ENCODE measurements at places on chromosomes 2 and 18.

DNA sequence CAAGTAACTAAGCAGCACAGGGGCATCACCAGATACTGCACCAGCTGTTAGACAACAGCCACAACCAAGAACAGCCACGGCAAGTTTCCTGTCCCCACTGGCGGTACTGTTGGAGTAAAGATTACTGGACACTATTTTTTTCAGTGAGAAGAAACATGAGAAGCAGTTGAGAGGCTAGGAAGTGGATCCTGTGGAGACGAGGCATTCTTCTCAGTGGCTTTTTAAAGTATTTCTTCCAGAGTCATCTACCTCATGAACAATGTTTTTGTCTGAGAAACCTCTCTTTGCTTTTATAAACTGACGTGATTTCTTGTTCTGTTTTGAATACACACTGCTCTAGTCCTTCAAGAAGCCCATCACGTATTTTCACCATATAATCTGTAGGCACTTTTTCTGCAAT, 18.8 kb downstream of the TM4SF20 start:
- DNase-seq = no peak

DNA sequence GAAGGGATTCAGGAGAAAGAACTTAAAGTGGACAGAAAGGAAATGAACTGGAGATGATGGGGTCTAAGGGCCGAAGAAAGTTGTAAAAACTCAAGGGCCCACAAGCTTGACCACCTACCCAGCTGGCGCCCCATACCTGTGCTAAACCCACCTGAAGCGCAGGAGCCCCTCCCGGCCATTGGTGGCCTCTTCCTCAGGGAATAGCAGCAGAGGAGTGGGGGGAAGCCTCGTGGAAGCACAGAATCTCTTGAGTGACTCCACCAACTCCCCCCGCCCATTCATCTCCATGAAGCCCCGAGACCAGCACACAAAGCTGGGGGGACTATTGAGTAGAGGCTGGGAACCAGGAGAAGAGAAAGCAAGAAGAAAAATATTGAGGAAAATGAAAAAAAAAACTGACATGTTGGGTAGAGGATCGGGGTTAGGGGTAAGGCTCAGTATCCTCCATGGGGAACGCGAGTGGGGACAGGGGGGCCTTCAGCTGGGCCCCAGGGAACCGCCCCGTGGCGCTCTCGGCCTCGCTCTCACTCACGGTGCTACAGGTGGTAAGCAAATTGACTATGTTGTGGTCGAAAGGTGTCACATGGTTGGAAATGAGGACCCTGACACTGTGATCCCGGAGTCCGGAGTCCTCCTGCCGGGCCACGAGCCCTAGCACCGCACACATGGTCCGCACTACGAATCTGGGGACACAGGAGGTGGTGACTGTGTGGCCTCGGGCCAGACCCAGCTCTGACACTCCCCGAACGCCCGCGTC, 728 bp downstream of the AUP1 start:
- no peak for DNase-seq

GRCh38 chr18:34734056-34734455, 24.0 kb downstream of the DTNA start:
- DNase-seq = no peak

GRCh38 chr2:201793631-201794030, 12.7 kb upstream of the CDK15 start:
- DNase-seq = no peak

DNA sequence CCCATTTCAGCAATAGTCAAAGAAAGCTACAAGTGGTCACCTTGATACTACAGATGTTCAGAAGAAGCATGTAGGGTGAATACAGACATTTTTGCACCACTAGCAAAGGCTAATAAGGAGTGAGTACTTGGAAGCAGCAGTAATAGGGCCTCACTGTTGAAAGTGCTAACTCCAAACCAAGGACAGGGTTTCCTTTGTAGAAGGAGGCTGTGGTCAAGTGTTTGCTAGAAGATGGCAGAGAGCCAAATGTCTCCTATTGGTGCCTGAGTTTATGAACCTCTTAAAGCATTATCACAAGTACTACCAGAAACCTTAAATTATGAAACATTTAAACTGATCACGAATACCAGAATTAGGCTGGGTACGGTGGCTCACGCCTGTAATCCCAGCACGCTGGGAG, 308.1 kb downstream of the ZEB2 start:
- DNase-seq = no peak

DNA sequence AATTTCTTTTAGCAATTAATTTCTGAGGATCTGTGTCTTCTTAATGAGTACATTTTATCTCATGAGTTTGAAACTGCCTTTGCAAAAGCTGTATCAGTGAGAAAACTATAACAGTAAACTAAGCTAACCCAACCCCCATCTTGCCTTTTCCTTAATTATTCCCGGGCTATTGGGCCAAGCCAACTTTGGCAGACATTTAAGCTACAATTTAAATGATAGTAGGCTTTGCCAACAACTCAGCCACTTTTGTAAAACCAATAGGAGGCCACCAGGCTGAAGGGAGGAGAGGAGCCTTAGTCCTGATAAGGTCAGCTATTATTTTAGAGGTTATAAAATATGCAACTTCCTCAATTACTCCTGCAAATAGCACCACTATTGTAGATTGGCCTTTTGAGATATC, 218.0 kb upstream of the KCNJ3 start:
- no peak for DNase-seq

DNA sequence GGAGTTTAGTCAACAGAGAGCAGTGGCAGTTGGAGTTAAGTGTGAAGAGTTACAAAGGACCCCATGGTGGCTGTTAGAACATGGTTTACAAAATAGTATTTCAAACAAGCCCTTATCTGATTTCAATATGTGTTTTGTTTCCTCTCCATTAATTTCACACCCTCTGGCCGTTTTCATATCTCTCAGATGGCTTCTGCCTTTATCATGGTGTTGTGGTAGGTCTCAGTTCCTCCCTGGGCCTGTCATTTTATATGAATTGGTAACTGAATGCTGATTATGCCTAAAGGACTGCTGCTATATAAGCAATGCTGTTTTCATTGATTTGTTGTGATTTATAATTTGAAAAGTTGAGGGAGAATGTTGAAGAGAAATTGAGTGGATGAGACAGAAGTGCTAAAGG, 686.7 kb downstream of the NYAP2 start:
- no peak for DNase-seq

- no peak for DNase-seq
Measured at GRCh38 chr2:55311444-55311870, 42.4 kb upstream of the MTIF2 start.

DNA sequence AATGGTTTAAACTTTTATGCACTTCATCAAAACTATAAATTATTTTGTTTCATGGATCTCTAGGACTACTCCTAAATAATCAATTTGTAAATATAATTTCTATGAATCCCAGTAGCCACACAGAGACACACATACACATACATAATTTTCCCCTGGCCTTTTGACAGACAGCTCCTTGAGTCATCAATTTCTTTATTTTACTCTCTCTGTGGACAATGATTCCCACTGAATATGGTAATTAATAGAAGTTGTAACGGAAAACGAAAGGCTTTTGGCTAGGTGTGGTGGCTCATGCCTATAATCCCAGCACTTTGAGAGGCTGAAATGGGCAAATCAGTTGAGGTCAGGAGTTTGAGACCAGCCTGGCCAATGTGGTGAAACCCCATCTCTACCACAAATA, 235.1 kb downstream of the EPHA4 start:
- DNase-seq = no peak

DNA sequence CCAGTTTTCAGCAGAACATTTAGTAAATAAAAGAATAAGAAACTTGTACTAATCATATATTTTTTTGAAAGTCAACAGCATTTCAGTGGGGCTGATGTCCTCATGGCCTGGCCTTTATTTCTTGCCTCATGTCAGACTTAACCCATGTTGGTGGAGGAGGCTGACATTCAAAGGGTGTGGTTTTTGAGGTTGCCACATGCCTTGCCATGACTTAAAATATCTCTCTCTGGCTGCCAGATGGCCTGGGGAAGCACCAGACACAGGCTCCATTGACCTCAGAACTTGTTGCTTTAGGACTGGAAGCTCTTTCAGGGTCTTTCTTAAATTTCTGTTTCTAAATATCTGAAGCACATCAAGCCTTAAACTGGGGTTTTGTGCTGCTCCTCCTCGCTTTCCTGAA, 32.5 kb upstream of the CD28 start:
- no peak for DNase-seq

DNA sequence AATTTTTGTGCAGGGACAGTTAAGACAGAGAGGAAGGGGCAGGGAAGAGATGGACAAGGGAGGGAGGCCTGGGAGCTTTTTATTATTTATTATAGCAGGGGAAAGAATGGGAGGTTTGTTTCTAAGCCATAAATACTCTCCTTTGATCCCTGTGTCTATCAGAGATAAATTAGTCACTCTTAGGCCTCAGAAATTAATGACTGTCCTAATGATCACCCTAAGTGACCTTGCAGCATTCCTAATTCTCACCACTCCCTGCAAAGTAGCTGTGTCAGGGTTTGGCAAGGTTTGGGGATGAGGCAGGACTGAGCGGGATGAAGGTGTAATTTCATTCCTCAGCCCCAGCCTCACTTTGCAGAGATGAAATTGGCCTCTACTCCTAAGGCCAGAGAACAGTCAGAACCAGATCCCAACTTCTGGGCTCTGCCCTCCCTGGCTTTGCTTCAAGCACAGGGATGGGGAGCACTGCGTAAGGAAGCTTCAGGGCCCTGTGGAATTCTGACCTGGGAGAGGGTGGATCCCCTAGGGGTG, 95.0 kb downstream of the TMEM17 start:
- no peak for DNase-seq

DNA sequence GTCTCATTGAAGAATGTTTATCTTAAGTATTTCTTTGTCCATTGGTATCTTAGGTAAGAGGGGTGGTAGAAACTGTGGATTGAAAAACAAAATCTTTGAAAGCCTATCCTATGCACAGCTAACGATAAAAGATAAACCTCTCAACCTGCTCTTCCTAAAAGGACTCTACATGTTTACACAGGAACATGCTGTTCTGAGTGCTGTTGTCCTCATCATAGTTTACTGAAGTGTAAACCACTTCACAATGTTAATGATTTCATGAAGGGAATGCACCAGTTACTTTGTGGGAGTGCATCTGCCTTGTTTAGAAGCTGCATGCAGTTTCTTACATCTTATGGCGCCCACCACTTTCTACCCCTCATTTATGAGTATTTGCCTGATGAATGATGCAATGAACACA, 1.2 kb downstream of the ACMSD start:
- DNase-seq = no peak

DNA sequence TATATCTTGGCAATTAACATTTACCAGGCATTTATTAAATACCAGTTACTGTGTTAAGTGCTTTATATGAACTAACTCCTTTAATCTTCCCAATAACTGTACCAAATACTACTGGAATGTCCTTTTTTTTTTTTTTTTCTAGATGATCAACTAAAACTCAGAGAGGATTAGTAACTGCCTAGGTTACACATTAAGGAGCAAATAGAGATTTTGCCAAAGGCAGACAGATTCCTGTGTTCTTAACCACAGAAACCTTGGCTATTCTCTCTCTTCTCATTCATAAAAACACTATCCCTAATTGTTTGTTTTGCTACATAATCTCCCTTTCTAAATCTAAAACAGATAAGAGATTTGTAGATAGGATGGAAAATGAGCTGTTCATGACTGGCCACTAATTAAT, 13.3 kb downstream of the DHX57 start:
- no peak for DNase-seq

GRCh38 chr2:220348206-220348605, 720.8 kb downstream of the SLC4A3 start:
- no peak for DNase-seq

DNA sequence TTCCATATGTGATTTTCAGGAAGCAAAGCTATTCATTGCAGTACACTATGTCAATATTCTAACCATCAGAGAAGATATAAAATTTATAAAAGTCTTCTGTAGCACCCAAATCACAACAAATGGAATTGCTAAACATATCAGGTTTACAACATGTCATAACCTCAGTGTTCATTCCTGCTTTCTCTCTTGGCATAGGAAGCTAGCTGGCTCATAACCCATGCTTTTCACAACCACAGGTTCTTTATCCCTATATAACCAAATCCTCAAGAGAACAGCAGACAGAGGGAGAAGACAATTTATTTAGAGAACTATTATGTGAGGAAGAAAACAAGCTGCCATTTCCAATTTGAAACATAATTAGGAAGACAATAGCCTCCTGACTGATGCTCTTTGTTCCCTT, 997.0 kb upstream of the ACVR2A start:
- no peak for DNase-seq

- no peak for DNase-seq
Measured at GRCh38 chr2:150860301-150860700, 372.8 kb upstream of the RND3 start.

DNA sequence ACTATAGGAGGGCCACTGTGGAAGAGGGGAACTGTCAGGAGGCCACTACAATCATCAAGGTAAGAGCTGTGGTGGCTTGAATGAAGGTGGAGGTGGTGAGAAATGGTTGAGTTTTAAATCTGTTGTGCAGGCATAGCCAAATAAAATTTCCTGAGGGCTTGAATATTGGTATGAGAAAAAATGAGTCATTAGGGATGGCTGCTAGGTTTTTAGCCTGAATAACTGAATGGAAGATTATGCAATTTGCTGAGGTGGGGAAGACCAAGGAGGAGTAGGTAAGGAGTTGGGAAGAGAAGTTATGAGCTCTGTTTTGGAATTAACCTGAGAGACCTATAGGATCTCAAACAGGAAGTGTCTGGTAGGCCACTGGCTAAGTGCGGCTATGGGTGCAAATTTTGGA, 84.0 kb downstream of the KLHL14 start:
- DNase-seq = no peak

GRCh38 chr2:157831573-157832315, 44.4 kb downstream of the ACVR1 start:
- DNase-seq = no peak

GRCh38 chr2:179946810-179947615, 60.1 kb downstream of the CWC22 start:
- no peak for DNase-seq

DNA sequence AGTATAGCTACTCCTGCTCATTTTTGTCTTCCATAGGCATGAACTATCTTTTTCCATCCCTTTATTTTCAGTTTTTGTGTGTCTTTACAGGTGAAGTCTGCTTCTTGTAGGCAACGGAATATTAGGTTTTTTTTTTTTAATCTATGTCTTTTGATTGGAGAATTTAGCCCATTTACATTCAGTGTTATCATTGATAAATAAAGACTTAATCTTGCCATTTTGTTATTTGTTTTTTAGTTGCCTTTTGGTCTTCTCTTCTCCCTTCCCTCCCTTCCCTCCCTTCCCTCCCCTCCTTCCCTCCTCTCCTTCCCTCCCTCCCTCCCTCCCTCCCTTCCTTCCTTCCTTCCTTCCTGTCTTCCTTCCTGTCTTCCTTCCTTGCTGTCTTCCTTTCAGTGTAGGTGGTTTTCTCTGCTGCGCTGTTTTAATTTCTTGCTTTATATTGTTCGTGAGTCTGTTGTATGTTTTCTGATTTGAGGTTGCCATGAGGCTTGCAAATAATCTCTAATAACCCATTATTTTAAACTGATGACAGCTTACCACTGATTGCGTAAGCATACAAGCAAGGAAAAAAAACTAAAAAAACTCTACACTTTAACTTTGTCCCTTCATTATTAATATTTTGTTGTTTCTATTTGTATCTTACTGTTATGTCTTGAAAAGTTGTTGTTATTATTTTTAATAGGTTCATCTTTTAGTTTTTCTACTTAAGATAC, 353.8 kb downstream of the PARD3B start:
- DNase-seq = no peak

Measured in urinary bladder (tissue), 4 donors.